Mesenteric fat pad (tissue), 1 donor: ENCODE measurements at places on chromosomes 5 and 9.

DNA sequence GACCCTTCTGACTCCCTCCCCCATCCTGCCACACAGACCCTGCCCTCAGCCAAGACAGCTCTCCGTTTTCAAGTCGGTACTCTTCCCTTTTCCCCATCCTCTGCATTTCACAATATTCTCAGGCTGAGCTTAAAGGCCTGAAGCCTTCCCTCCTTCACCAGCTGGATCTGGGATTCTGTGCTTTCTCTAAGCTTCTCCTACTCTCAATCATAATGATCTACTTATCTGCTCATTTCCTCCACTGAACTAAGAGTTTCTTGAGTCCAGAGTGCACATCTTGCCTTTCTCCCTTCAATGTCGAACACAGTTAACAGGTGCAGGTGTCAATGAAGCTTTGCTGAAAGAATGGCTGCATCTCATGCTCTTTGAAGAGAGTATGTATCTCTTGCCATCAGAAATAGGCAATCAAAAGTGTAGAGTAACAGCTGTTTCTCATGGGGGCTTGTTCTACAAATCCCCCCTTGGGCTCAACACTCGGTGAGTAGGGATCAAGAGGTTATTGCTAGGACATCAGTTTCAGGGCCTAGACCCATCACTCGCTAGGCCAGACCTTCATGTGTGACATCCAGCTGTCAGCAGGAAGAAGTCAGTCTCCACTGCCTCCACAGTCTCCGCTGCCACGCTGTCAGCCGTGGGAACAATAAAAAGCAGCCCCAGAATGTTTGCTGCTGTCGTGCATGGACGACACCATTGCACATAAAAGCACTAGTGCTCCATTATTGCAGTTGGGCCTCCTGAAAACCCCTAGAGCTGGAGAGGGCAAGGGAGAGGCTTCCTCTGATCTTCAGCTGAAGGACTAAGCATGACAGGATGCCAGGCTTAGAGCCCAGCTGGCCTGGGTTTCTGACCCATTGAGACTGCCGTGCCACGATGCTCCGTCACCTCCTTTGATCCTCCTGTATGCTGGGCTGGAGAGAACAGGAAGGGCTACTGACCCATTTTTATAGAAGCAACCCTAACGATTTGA lies 23.7 kb downstream of the TRAF1 start:
- DNase-seq = no peak

GRCh38 chr9:33446946-33447798 lies at the start of gene AQP3:
TSS of gene AQP3 (minus strand) at chr9:33447593. CDS start at chr9:33447530, 63 bp downstream.
- peak; percentile 92 for DNase-seq

DNA sequence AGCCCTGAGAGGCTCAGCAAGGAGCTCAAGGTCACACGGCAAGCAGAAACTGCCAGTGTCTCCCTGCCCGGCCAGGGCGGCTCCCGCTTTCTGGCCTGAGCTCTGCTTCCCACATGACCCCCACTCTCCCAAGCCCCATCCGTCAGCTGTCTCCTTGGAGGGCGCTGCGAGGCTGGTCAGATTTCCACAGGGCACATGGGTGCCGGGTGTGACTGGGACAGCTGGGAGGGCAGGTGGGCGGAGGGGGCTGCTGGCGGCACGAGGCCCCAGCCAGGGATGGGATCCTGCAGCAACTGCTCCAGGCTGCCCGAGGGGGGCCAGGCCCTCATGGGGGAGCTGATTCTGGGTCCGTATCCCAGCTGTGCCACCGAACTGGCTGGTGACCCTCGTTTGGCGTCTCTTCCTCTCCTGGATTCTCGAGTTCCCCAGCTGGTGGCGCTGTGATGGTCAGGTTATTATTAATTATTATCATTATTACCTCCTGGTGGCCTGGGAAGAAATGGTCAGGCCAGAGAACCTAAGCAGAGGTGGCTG lies 12.9 kb upstream of the WDR38 start:
- DNase-seq = no peak

GRCh38 chr5:143641549-143642355 lies 170.2 kb upstream of the HMHB1 start:
- DNase-seq = no peak

- no peak for DNase-seq
Observed at GRCh38 chr5:2430606-2431005, 320.9 kb downstream of the IRX2 start.

GRCh38 chr9:10148796-10149195 lies 464.0 kb downstream of the PTPRD start:
- no peak for DNase-seq

GRCh38 chr9:110027671-110028081 lies 180.3 kb downstream of the C9orf152 start:
- DNase-seq = no peak

DNA sequence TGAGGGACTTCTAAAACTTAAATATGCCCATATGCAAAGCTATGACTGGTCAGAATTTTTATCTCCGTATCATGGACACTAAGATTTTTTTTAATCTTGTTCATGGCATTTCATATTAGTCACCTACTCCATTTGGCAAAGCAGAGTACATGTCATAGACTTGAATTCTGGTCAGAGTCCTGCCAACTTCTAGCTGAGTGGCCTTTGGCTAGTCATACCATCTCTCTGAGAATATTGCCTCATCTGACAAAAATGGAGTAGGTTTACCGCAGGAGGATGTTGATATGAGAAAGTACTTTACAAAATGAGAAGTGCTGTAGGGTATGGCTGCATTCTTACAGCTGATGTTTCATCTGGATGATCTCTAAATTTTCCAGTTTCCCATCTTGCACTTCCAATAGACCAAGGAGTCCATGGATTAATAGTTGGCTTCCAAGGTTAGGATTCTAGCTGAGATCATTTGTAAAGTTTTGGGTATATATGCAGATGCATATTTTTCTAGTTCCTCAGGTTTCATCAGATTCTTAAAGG lies 150.8 kb upstream of the NR3C1 start:
- no peak for DNase-seq

DNA sequence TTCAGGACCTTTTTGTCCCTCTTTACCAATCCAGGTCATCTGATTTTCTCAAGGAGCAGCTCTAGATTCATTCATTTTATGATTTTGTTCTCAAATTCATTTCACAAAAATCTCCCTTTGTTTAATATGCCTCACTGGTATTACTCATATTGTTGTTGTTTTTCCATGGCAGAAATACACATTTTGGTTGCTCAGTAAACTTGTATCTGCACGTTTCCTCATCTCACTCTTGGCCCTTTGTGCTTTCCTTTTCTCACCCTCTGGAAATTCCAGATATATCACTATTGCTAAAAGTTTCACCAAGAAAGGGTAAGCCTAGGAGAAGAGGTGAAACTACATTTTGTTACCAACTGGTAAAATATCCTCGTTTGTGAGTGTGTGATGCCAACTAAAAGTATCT lies 14.8 kb downstream of the ASPN start:
- DNase-seq = no peak

GRCh38 chr5:103034662-103035392 lies 85.1 kb downstream of the GIN1 start:
- DNase-seq = no peak

GRCh38 chr9:83656032-83656680 lies 33.2 kb downstream of the IDNK start:
- no peak for DNase-seq

DNA sequence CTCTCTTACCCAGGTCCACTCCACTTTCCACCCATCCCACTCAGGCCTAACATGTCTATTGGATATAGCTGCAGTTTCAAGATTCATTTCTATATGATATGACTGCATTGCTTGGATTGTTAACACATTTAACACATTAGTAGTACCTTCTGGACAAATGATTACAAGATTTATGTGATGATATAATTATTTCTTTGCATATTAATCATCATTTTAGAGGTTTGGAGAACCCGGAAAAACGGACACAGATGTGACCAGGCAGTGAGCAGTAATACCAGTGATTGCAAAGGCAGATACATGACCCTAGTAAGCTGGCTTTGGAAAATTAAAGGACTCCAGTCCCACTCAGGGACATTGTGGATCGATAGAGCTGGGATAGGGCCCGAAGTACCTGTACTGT lies 103.8 kb downstream of the PRR16 start:
- no peak for DNase-seq

GRCh38 chr5:179265514-179266290 lies 79.6 kb downstream of the ADAMTS2 start:
- peak; percentile 97 for DNase-seq

GRCh38 chr5:85143138-85143537 lies 758.5 kb upstream of the EDIL3 start:
- no peak for DNase-seq

DNA sequence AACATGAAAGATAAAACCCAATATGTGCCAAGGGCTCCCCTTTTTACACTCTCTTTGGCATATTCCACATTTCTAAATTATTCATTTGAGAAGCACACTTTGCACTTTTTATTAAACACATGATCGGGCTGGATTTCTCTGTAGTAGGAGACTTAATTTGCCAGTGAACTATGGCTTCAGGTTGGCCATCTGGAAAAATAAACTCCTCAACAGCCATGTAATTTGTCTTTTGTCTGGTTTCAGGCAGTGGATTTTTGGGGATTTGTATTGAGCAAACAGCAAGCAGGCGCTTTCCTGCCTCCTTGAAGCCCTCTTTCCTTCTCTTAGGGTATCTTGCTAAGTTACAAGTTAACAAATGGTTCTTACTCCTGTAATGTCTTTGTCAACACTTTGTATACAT lies 73.0 kb upstream of the DMRTA1 start:
- no peak for DNase-seq

- DNase-seq = no peak
Observed at GRCh38 chr5:143350341-143350740, 53.1 kb downstream of the NR3C1 start.

DNA sequence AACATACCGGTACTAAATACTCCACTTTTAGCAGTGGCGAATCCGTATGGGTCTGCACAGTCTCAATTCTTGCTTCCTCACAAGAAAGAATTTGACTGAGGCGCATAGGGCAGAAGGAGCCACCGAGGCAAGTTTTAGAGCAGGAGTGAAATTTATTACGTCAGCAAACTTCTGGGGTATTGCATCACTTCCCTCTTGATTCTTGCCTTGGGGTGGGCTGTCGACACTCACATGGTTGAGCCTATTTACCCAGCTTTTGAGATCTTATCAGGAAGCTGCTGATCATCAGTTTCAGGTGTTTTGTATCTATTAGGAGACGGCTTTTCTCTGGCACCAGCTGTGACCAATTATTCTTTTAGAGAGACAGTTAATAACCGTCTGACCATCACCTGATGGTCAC lies 111.5 kb upstream of the CCNH start:
- DNase-seq = no peak

- no peak for DNase-seq
Observed at GRCh38 chr5:158816011-158816696, 283.6 kb downstream of the EBF1 start.

DNA sequence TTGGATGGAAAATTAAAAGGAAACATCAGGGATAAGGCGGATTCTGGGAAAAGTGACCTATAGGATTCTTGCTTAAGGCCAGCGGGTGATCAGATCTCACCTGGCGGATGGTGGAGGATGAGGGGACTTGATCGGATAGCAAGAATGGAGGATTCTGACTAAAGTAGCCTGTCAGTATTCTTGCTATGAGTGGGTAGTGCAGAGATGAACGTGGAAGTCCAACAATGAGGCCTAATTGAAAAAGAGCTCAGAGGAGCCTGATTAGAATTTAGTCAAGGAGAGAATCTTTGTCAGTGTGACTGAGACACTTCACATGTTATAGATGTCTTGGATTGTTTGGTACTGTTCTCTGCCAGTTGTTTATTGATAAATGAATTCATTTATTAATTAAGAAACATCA lies 24.9 kb downstream of the CAST start:
- no peak for DNase-seq

GRCh38 chr9:129464972-129465833 lies 155.7 kb downstream of the C9orf50 start:
- DNase-seq = no peak

- DNase-seq = no peak
Observed at GRCh38 chr5:141094481-141095262, at the start of gene PCDHB2. TSS of gene PCDHB2 (plus strand) at chr5:141094615. CDS start at chr5:141094791, 176 bp downstream.

DNA sequence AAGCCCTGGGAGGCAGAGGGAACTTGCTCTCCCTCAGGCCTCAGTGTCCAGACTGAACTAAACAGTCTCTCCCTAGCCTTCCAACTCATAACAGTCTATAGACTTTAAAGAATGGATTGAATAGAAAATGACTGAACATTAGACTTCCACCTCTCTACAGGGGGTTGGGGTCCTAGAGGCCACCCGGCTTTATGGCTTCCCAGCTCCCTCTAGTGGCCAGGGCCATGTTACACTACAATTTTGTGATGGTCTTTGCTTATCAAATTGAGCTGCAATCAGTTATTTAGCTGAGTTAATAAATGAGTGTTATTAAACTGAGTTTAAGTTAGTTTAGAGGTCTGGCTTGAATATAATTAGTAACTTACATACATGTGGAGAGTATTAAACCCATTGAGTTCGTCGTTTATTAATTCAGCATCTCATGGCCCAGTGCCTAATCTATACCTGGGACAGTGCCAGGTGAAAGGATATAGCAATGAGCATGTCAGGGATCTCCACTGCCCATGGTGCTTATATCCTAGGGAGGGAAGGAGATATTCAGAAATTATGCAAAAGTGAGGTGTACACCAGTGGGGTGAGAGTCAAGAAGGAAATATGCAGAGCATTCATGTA lies 105.2 kb downstream of the SH3TC2 start:
- no peak for DNase-seq

GRCh38 chr5:142363619-142363963 lies 38.8 kb upstream of the SPRY4 start:
- peak; percentile 43 for DNase-seq

DNA sequence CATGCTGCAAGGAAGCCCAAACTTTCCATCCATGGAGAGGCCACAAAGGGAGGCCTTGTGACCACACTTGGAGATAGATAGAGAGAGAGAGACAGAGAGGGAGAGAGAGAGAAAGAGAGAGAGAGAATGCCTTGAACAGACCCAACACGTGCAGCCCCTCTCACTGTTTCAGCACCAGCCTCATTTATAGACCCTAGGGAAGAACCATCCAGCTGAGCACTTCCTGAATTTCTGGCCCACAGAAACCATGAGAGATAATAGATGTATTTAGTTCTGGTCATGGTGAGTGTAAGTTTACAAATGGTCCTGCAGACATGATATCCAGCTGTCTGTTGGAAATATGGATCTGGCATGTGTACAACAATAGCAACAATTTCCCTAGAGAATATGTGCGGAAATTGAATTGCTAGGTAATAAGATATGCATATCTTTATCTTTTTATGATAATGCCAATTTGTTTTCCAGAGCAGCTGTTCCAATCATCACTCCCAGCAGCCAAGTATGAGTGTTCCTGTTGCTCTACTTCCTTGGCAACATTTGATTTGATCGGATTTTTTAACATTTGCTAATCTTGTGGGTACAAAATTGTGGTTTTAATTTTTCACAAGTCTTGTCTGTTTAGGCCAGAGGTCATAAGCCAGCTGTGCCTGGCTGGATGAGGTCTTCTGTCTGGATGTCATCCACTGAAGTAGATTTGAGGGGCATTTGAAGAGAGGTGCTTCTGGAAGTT lies 217.3 kb upstream of the IL12B start:
- DNase-seq = no peak
